ENCODE measurements at places on chromosomes 12 and 14.
A peak's percentile ranks its signal among the peaks of the same experiment; 100 is the strongest.

- no peak for DNase-seq
Observed at GRCh38 chr14:24093207-24093900, 757 bp upstream of the PCK2 start.

DNA sequence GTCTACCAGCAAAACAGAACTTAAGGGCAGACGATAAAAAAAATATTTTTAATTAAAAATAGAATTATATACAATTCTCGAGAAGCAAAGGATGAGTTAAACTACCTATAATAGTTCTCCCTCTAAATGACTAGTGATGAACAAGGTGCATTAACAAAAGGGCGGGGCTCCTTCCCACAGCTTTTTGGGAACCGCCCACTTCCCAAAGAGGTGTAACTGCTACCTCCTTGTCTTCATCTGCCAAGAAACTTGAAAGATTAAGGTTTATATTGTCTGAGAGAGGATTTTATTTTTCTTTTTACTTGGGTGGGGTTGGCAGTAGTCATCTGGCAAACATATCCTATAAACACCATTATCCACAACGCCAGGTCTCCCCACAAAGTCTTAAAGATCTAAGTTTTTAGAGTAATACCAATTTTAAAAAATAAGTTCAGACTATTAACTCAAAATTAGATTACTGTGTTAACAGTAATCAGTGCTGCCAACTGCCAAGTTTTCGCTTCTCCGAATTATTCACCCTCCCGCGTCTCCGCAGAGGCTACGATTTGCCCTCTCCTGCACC is 938 bp downstream of the RALGAPA1 start:
- no peak for DNase-seq

DNA sequence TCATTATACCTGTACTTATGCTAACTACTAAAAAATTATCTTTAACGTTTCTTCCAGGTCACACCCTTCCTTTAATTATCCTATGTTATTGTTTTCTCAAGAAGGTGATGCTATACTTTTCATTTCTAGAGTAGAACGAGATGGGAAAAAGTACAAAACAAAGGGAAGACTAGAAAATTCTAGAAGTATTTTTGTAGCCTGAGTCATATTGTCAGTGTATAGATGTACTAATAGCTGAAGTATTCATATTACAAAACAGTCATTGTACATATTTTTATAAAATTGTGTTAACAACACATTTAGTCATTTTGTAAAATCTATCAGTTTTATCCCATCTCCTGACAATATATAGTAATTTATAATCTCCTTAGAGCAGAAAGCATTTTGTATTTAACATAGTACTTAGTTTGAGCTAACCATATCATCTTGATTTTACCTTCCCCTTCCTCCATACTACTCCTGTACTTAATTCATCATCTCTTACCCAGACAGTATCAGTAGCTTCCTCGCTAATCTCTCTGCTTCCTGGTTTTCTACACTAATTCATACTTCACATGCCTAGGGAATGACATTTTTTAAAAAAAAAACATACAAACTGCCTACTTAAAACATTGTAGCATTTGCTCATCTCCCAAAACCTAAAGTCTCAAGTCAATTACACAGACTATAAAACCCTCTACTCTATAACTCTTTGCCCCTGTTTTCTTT is 920.9 kb downstream of the RPS29 start:
- DNase-seq, result no peak

- DNase-seq, result no peak
Observed at GRCh38 chr12:80217011-80217535, 117.7 kb downstream of the OTOGL start.

- DNase-seq, result no peak
Observed at GRCh38 chr14:69559581-69560011, 15.1 kb downstream of the CCDC177 start.

DNA sequence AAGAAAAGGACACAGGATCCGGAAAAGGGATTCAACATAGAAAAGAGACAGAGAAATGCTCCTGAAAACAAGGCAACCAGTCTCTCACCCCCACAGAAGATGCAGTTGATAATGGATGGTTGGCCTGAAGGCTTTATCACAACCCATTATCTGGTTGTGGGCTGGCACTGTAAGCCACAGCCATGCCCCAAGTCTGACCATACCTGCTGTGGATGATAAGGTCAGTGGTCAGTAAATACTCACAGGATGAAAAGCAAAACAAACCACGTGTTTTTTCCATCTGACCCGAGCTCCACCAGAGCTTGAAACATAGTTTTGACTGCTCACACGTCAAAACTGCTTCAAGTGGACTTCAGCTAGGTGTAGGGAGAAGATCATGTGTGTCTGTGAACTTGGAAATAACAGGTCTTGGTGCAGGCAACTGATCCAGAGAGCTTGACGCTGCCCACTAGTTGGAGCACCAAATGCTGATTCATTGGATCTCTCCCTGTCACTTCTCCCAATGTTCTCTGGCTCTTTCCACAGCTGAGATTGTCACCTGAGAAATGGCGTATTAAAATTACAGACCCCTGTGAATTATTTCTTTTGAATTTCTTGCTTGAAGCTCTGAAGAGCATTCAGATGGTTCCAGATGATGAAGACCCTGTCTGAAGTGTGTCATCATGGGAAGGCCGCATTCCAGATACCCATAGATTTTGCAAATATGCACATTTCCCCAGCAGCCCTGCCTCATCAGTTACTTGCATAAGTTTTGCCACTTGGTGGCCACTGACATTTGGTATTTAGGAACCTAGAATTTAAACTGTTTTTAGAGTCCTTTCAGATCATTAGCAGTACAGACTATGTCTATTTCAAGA is 8.5 kb downstream of the TMEM233 start:
- DNase-seq, result no peak

GRCh38 chr12:101671833-101672232 is 25.6 kb upstream of the CHPT1 start:
- no peak for DNase-seq

DNA sequence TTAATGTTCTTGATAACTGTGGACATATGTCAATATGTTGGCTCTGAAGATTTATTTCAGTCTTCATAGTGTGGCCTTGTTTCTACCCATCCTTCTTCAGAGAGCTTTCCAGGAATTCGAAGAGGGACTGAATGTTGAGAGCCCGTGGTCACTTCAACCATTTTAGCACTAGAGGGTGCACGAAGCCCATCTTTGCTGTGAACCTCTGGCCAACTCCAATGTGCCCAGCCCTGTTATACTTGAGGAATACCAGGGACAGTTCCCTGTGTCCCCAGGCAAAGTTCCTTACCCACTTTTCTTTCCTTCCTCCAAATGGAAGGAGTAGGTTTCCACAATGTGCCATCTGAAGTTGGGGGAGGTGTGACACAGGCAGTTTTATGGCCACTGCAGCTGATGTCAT is 603.5 kb downstream of the RPL10L start:
- peak; percentile 37 for DNase-seq

DNA sequence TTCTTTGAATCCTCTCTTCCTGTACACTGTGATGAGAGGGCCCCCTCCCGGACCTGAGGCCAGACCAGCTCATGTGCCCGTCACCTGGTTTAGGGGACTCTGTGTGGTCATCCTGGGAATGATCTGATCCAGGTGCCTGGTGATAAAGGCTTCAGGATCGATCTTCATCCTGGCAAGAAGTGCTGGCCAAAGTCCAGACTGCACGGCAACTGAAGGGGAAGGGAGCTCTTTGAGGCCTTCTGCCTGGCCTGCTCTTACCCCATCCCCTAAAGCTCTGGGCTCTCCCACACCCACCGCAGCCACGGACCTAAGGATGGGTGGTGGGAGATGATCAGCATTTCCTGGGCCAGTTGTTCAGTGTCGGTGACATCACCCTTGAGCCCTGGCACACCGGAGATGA is 31.8 kb downstream of the GCN1 start:
- no peak for DNase-seq

GRCh38 chr12:20364501-20364900 is 3.8 kb upstream of the PDE3A start:
- DNase-seq, result no peak

GRCh38 chr12:3012786-3013185 is 53.6 kb downstream of the TEAD4 start:
- no peak for DNase-seq

- DNase-seq, result no peak
Observed at GRCh38 chr14:29630566-29631160, 297.0 kb downstream of the PRKD1 start.

DNA sequence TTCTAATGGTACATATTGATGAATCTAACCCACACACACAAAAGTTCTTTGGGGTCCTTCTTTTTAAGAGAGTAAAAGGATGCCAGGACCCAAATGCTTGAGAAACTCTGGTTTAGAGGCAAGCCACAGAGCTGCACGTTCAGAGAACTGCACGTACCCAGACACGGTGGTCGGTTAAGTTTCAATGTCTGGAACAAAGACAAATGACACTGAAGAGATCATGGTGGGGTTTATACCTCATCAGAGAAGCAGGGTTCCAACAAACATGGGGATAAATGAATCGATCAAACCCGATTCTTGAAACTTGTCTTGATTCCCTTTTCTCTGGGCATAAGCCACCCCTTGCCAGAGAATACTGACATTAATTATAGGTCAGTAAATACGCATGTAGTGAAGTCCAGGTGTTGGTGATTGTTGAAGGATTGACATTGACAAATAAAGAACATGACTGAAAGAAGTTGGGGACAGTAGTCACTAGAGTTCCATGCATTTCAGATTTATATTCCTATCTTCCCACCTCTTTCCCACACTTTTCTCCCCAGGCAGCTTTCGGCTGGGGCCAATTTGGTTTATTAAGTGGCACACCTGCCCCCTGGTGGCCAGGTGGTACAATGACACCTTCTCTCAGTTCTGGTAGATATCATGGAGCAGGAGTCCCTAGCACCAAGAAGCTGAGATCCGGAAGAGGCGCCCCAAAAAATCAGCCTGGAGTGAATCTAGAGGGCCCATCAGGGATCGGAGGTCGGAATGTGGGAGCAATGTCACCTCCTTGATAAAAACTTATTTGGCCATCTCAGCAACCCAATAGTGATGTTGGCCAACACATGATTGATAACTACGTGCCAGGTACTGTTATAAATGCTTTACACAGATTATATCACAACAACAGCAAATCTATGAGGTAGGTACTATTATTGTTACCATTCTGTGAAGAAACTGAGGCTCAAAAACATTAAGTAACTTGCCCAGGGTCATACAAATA is 17.8 kb upstream of the HDAC7 start:
- no peak for DNase-seq

- DNase-seq, result no peak
Observed at GRCh38 chr14:44403193-44403592, 103.9 kb downstream of the FSCB start.

DNA sequence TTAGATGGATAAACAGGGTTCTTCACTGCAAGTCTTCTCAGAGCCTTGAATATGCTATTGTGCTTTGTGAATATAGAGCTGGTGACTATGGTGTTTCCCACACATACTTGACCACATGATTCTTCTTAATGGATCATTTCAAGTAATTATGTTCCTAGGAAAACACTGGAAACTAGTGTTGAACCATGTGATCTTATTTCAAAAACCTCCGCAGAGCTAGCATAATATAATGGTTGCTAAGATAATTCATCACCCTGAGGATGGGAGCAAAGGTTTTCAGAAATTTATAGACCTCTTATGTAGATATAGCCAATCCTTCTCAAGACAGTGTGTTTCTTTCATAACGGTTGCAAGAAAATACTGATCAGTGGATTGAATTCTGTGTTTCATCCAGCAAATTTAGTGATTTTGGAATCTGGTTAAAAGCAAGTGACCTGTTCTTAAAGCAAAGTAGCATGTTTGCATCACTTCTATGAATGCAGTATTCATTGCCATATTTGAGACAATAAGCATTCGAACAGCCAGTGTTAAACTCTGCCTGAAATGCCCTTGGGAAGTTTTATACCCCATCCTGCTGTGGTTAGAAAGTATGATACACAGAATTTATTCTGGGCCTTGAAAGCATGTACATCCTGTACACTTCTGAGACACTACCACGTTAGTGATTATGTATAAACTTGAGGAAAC is 341.0 kb upstream of the E2F7 start:
- no peak for DNase-seq

DNA sequence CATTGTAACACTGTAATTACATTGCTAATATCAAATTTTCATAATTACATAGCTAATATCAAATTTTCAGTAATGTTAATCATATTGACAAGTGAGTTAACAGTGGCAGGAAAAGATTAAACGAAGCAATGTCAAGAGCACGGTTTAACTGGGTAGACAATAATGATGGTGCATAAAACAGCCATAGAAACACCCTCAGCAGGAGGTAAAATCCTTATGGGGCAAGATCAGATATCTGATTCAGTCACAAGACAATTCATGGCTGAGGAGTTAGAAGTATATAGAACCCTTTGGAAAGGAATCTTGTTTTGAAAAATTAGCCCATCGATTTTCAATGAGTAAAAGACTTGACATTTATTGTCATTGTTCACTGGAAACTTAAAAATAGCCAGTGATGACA is 190.6 kb downstream of the SLC2A13 start:
- no peak for DNase-seq

DNA sequence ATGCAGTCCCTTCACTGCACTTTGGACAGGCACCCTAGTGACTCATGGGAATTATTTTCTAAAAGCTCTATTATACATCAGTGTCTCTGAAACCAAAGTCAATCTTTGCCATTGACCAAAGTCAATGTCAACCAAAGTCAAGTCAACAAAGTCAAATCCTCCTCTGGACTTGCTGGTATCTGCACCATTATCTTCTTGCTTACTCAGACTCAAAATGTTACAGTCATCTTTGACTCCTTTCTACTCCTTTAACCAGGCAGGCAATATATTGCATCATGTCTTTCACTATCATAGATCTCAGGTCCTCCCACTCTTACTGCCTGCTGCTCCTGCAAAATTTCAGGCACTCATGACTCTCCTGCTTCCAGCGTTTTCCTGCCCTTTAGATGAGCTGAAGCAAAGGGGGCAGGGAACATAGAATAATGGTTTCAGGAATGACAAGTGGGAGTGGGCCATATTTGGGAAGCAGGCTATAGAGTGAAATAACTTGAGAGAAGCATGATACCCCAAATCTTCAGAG is 39.2 kb downstream of the IGF1 start:
- DNase-seq, result no peak

DNA sequence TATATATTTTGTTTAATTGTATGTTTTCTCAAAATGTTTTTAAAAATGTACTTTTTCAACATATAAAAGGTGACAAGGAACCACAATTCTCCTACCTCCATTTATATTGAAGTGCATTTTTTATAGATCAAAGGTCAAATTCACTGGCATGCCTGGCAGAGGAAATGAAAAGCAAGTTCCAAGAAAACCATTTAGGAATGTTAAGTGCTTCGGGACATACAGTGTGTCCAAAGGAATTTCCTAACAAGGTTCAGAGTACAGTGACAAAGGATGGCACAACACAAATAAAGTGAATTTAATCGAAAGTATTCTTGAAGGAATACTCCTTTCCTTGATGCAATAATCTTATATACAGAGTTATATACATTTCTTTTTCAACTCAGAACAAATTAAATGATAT is 242.3 kb downstream of the CCER1 start:
- DNase-seq, result no peak

GRCh38 chr14:69288956-69289705 is 29.2 kb downstream of the GALNT16 start:
- no peak for DNase-seq

GRCh38 chr14:50070840-50071548 is 45.4 kb downstream of the VCPKMT start:
- no peak for DNase-seq
